Suprapubic skin (tissue), 4 donors: ENCODE measurements at places on chromosomes 3 and 15. TPM values are rescaled to one million over a fixed set of nuclear protein-coding genes. Genes with fewer than 3 reads are reported as not detected.

DNA sequence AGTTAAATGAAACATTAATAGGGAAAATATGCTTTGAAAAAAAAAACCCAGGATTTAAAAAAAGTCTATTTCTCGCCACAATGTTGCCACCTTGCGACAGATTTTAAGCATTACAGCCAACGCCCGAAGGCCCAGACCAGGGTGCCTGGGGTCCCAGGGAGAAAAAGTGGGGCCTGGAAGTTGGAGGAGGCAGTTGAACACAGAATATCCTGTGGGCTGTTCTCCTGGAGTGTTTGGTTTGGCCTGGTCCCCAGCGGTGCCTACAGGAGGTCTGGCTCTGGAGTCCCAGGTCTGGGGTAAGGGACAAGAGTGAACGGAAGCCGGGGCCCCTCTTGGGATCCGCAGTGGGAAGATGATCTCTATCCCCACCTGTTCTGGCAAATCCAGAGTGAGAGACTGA is 3.4 kb downstream of the RNU6-1 start:
- H3K36me3 ChIP-seq: no peaks in the 10 kb centered on the region
- H3K4me1 ChIP-seq: peaks cover 60% of the 10 kb centered on the region
- H3K27ac ChIP-seq: no peak overlapping the region
- DNase-seq: no peak
- peaks cover 47% of the 10 kb centered on the region for H3K27me3 ChIP-seq

The LTK gene
- 2.8 TPM for total RNA-seq

The ZNF35 gene
- total RNA-seq: 7.6 TPM

- DNase-seq: peak; percentile 78
- peaks cover 81% of the 10 kb centered on the region for H3K27me3 ChIP-seq
- no peak within 1 kb of the TSS for H3K27ac ChIP-seq
- peaks cover 11% of the 10 kb centered on the region for H3K4me1 ChIP-seq
- H3K36me3 ChIP-seq: no peaks in the 10 kb centered on the region
These were observed at the start of gene RHCG for GRCh38 chr15:89496155-89497098. Gene RHCG (minus strand): TSS chr15:89496583. CDS start chr15:89496544, 39 bp downstream.

DNA sequence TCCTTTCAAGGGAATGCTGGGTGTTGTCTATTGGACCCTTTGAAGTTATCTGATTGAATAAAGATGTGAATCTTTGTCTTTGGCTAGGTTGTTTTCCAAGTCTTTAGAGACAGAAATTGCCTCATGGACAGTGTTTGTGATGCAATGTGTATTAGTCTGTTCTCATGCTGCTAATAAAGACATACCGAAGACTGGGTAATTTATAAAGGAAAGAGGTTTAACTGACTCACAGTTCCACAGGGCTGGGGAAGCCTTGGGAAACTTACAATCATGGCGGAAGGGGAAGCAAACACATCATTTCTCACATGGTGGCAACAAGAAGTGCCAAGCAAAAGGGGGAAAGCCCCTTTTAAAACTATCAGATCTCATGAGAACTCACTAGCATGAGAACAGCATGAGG is 88.8 kb upstream of the PLXND1 start:
- H3K27me3 ChIP-seq: no peaks in the 10 kb centered on the region
- peak overlapping the region; percentile 66 for H3K27ac ChIP-seq
- no peak for DNase-seq
- no peaks in the 10 kb centered on the region for H3K36me3 ChIP-seq
- no peak overlapping the region for H3K4me3 ChIP-seq
- peaks cover 19% of the 10 kb centered on the region for H3K4me1 ChIP-seq

DNA sequence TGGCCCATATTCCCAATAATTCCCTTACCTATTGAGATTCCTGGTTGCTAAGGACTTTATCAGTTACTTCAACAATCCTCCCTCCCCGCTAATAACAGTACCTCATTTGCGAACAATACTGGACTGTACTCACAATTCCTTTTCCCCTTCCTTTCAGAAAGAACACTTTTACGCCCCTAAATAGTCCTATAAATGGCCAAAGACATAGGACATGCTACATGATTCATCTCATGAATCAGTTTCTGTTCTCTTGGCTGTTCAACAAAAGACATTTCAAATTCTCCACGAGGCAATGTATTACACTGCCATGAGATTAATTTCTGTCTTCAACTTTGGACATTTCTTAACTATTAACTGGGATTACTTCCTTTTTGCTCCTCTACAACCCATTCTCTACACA is 264.4 kb downstream of the TIGIT start:
- H3K36me3 ChIP-seq: no peaks in the 10 kb centered on the region
- DNase-seq: no peak
- H3K4me3 ChIP-seq: no peak overlapping the region
- no peaks in the 10 kb centered on the region for H3K27me3 ChIP-seq
- H3K4me1 ChIP-seq: peaks cover 3% of the 10 kb centered on the region

GRCh38 chr3:195227871-195228270 is 43.1 kb downstream of the XXYLT1 start:
- H3K4me3 ChIP-seq: no peak overlapping the region
- H3K4me1 ChIP-seq: peaks cover 16% of the 10 kb centered on the region
- peak; percentile 37 for DNase-seq
- H3K27me3 ChIP-seq: no peaks in the 10 kb centered on the region

- H3K27ac ChIP-seq: no peak overlapping the region
- H3K27me3 ChIP-seq: no peaks in the 10 kb centered on the region
- H3K4me3 ChIP-seq: no peak overlapping the region
These were observed 3.3 kb downstream of the TUBGCP5 start for GRCh38 chr15:23035964-23036566.

The AADACL2 gene
- total RNA-seq: 33.5 TPM

GRCh38 chr3:33718595-33718907 is 497 bp upstream of the CLASP2 start:
- H3K4me1 ChIP-seq: peaks cover 22% of the 10 kb centered on the region
- no peak for DNase-seq
- H3K27me3 ChIP-seq: no peaks in the 10 kb centered on the region
- no peaks in the 10 kb centered on the region for H3K36me3 ChIP-seq
- H3K4me3 ChIP-seq: peak overlapping the region; percentile 87
